ENCODE measurements at places on chromosomes 1 and 21.

DNA sequence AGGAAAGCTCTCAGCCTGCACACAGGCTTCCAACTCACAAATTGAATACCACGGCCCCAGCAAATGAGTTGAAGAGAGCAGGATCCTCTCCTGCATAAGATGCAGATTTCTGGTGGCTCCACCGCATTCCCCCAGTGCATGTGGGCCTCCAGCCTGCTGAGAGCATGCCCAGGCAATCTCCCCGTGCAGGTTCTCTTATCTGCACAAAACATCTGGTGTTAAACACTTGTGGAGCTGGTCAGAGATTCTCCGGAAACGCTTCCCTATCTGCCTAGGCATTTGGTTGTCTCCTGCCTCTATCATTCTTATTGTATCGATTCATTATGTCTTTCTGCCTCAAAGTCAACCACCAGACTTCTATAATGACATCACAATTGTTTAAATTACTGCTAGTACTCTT is 1349.0 kb upstream of the B3GALT2 start:
- peak; percentile 80 for DNase-seq

DNA sequence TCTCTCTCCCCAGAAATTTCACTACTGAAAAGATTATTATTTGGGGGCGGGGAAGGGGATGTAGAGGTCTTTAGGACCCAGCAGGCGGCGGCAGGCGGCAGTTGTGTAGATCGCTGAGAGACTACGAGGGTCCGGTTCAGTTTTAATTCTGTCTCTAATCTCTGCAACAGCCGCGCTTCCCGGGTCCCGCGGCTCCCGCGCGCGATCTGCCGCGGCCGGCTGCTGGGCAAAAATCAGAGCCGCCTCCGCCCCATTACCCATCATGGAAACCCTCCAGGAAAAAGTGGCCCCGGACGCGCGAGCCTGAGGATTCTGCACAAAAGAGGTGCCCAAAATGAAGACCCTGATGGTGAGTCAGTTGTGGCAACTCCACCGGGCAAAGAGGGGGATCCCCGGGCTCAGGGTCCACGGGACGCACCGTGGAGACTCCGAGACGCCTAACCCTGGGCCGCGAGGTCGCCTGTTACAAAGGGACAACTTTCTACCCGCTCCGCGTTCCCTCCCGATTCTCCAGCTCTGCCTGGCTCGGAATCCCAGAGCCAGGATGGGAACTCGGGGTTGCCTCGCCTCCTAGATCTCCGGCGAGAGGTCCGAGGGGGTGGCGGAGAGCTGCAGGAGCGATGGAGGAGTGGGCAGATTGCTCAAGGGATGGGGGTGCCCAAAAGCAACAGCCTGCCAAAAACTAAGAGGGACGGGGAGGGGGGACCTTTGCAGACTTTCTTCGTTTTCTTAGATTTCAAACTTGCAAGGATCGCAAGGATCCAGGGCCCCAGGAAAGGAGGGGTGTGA is at the start of gene ST6GALNAC5:
TSS of gene ST6GALNAC5 (plus strand) at position 139 of the 789 bp plus-strand sequence.
- DNase-seq, result peak; percentile 37

- no peak for DNase-seq
These were observed 86.5 kb upstream of the BRINP3 start for GRCh38 chr1:190564117-190564516.

- DNase-seq, result peak; percentile 96
These were observed at the start of gene YBEY for GRCh38 chr21:46285761-46286647. TSS of gene YBEY (plus strand) at chr21:46286342. CDS start at chr21:46286914, 572 bp downstream.

- DNase-seq, result no peak
These were observed 15.1 kb downstream of the ABCG1 start for GRCh38 chr21:42234041-42234440.

DNA sequence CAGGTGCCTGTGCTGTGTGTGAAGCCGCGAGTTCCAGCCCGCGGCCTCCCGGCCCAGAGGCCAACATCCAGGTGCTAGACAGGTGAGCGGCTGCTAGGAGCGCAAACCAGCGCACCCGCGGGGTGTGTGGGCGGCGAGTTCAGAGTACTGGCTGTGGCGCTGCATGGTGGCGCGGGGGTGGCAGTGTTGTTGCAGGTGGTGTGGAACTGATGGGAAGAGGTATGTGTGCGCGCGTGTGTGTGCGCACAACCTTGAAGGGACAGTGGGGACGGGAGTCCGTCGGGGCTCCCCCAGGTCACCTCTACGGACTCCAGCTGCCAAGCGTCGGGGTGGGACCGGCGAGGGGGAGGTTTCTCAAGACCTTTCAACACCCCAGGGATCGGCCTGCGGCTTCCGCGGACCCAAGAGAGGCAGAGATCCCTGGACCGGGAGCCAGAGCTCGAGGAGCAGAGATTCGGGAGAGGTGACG is 433 bp upstream of the DMBX1 start:
- no peak for DNase-seq

- DNase-seq, result peak; percentile 50
These were observed 999 bp downstream of the THAP3 start for GRCh38 chr1:6625584-6626149.

DNA sequence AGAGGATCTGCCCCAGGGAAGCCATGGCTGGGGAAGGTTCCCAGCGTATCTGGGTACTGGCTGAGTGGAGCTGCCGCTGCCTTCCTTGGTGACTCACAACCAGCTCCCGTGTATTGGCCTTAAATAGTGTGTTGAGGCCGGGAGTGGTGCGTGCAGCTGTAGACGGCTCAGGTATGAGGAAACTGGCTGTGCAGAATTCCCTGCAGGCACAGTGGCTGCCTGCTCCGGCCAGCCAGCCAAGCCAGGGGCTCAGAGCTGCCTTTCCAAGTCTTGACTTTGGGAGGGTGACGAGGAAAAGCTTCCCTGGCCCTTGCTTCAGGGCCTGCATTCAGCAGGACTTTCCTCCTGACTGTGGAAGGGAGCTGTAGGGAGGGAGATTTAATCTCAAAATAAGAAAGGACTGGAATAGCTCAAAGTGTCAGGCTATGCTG is at the start of gene VTCN1:
TSS of gene VTCN1 (minus strand) at position 97 of the 431 bp plus-strand sequence. CDS start at position 25, 72 bp downstream.
- DNase-seq, result no peak

- no peak for DNase-seq
These were observed 398.5 kb upstream of the VAMP3 start for GRCh38 chr1:7372477-7373120.

DNA sequence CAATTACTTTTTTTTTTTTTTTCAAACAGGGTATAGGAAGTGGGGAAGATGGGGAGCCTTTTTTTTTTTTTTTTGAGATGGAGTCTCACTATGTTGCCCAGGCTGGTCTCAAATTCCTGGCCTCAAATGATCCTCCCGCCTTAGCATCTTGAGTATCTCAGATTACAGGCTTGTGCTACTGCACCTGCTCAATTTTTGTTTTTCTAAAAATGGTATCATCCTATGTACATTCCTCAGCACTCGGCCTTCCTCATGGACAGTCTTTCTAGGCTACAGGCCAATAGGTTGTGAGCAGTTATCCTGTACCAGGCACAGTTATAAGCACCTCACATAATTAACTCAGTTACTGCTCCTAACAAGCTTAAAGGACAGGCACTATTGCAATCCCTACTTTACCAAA is 132.1 kb upstream of the EDN2 start:
- DNase-seq, result no peak

DNA sequence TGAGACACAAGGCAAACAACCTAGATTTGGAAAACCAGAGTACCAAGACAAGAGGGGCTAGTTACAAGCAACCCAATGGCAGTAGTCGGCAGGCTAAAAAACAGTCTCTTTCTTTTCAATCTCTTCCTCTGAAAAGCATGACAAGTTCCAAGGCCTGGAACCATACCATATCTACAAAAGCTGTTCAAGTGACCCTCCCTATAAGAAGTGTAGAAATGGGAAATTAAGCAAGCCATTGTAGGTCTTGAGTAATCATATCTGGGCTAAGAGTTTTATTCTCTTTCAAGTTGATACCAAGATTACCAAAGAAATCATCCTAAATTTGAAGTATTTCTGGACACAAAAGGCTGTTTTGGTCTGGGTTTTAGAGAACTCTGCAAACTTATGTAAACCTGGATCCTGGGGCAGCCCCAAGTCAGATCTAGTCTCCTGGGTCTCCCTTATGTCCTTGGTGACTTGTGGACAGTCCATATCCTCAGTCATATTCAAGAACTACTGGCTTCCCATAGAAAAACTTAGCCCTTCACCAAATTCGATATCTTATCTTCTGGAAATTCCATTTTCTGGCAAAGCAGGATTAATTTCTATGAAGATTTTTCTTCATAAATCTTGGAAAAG is 24.7 kb downstream of the FMO3 start:
- DNase-seq, result peak; percentile 4

- no peak for DNase-seq
These were observed 22.3 kb upstream of the TTF2 start for GRCh38 chr1:117037802-117038201.

GRCh38 chr1:3551290-3551678 is 60.0 kb downstream of the MEGF6 start:
- no peak for DNase-seq

DNA sequence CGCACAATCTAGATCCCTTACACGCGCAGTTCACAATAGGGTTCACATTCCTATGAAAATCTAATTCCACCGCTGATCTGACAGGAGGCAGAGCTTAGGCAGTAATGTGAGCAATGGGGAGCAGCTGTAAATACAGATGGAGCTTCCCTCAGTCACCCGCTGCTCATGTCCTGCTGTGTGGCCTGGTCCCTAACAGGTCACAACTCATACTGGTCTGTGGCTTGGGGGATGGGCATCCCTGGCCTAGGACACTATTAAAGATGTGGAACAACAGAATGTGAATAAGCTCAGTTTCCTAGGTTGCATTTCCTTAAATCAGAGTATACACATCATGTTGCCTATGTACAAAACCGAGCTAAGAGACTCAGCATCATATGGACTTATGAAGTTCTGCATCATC is 16.2 kb downstream of the IFI44 start:
- DNase-seq, result no peak

DNA sequence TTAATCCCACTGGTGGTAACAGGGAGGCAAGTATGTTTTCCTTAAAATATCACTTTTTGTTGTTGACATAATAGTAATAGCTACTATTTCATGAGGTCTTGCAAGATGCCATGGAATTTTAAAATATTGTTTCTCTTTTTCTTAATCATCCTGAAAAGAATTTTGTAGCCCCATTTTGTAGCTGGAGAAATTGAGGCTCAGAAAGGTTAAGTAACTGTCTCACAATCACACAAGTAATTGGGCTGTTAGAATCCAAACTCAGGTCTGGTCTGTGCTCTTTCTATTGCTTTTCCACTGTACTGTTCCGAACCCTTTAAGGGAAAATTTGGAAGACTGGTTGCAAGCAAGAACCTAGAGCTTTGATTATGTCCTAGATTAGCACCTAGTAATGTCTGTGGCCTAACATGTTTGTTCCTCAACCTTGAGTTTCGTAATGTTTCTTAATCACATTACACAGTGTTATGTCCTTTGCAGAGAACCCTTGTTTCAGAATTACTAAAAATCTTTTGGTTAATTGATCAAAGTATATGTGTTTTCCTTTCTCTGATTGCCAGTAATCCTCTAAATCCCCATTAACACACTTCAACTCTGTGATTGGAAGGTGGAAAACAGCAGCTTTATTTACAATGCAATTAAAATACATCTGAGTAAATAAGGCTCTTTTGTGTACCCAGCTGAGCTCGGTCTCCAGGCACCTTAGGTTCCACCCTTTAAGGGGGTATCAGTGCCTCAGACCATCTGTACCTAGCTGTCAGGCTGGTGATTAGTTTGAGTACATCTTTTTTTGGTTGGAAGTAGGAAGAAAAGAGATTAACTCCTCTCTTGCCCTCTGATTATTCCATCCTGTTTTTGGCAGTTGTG is 10.4 kb downstream of the LRRC42 start:
- DNase-seq, result no peak

GRCh38 chr1:41357451-41358101 is 3.7 kb upstream of the FOXO6 start:
- peak; percentile 95 for DNase-seq

DNA sequence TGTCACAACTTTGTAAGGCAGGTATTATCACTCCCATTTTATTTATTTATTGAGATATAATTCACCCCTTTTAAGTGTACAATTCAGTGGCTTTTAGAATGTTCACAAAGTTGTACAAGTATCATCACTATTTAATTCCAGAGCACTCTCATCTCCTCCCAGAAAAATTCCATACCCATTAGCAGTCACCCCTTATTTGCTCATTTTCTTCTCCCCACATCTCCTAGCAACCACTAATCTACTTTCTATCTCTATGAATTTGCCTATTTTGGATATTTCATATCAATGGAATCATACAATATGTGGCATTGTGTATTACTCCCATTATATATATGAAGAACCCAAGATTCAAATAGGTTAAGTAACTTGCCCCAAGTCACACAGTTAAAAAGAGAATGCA is 7.0 kb downstream of the DSTYK start:
- DNase-seq, result no peak

GRCh38 chr1:56638248-56638647 is 6.9 kb upstream of the PRKAA2 start:
- DNase-seq, result no peak

- no peak for DNase-seq
These were observed 210.0 kb downstream of the ZC3H11B start for GRCh38 chr1:219402925-219403324.

DNA sequence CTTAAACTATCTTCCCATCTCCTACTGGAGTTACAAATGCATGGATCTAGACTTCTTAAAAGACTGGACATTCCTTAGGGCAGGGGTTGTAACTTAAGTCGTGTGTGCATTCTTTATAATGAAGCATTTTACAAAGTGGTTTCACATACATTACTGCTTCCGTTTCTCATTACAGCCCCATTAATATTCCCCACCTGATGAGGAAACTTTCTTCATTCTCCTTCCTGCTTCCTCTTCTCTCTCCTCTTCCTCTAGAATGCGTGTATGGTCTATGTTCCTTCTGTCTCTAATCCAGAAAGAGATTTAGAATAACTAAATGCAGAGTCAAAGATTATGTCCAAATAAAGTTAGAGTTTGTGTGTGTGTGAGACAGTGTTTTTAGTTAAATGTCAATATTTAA is 1.8 kb upstream of the CAP1 start:
- DNase-seq, result no peak

- DNase-seq, result no peak
These were observed 42.9 kb downstream of the CAMK2N1 start for GRCh38 chr1:20442920-20443625.

DNA sequence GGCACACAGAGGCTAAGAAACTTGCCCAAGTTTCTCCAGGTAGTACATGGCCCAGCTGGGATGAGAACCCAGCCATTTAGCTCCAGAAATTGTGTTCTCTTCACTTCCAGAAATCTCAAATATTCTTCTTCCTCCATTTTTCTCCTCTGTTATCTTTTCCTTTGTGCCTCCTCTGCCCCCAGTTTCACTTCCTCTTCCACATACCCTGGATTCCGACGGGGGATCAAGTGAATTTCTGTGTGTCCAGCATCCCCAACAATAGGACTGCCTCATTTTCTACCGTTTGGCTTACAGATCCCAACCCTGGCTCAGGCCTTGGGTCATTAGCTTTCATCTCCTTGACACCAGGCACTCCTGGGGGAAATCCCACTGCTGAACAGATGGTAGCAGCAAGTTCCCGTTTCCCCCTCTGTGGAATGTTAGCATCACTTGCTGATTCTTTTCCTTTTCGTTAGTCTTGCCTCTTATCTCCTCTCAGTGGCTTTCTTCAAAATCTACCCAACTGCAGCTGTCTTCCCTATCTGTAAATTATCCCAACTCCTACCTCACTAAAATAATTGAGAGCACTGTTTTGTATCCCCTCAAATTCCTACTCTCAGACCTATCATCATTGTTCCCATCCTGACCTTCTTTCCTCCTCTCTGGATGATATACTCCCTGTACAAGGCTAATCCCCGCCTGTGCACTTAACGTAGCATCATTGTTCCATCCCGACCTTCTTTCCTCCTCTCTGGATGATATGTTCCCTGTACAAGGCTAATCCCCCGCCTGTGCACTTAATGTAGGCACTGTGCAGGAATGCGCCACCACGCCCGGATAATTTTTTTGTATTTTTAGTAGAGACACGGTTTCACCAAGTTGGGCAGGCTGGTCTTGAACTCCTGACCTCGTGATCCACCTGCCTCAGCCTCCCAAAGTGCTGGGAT is 36.5 kb downstream of the SCCPDH start:
- no peak for DNase-seq
